Effector CD8-positive, alpha-beta T cell (primary cell): ENCODE measurements at places on chromosomes 1 and 21.

GRCh38 chr1:21651214-21652042, 17.7 kb downstream of the RAP1GAP start:
- peak; percentile 18 for DNase-seq

DNA sequence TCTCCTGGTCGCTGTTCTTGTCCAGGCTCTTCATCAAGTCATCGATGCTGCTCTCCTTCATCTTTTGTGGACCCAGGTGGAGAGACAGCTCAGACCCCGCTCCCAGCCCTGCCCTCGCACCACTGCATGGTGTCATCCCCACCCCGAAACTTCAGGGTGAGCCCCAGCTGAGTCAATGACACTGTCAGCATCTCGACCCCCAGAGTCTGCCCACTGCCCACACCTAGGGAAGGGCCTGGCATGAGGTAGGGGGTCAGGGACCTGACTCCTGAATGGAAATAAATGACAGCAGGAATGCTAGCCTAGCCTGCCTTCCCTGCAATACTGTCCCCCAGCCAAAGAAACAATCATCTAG, 1.6 kb upstream of the S100A6 start:
- no peak for DNase-seq

- no peak for DNase-seq
Observed at GRCh38 chr1:200550367-200550766, 70.2 kb downstream of the KIF14 start.

DNA sequence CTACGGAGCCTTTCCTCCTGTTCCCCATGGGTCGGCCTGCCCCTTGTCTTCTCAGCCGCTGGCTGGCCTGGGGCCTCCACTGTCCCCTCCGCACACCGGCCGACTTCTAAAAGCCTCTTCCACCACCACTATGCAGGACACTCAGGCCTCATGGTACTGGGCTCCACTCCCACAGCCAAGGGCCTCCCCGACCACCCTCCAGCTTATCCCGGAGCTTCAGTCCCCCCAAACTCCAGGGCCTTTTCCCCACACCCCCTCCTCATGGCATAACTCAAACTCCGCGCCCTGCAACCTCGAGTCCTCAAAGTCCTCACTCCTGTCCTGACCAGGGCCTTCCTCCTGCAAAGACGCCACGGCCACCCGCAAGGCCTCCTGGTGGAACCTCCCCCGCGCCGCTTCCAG, 2.0 kb downstream of the LRRC41 start:
- DNase-seq = no peak

DNA sequence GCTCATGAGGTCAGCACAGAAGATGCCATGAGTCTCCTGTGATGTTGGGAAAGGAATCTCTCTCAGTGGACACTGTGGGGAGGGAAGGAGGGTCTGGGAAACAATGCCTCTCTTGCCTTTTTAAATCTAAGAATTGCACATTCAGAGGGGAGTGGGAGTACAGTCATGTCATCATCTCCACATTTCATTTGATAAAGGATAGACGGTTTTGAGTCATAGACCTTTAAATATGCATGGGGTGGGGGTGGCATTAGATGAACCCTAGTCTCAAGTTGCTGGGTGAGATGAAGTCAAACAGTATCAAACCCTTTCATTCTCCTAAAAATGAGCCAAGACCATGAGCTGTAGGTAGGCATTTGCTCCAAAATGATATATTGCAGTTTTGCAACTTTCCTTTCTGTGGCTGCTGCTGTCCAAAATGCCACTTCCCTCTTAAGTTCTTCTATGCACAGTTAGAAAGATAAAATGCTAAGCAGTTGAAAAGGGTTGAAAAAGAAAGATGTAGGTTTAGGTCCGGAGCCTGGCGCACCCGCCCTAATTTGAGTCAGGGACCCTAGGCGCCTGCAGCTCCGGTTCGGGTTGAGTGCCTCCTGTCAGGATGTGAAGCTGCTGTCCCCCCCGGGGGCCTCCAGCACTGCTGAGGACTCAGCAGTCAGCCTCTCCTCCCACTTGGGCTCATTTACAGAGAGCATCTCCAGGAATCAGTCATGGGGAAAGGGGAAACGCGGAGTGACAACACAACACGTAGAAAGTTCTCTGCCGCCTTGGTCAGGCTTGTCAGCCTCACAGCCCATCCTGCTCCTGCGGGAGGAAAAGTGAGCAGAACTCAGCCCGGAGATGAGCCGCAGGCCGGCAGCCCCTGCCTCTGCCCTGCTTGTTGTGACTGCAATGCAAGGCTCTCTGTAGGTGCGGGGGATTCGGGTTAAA, 479.3 kb upstream of the RUNX1 start:
- DNase-seq = peak; percentile 4

DNA sequence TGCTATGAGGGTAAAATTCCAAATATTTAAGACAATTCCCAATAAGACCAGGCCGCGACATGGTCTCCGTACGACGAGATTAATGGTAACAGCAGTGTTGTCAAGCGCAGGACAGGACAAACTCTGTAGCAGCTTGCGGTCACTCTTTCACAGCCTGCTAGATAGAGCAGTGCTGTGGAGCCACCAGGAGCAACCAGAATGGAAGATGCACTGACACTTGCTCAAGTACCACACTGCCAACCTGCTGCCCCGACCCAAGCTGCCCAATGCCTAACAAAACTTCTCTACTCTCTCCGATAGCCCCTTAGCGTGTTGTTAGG, 636 bp downstream of the WARS2 start:
- no peak for DNase-seq

DNA sequence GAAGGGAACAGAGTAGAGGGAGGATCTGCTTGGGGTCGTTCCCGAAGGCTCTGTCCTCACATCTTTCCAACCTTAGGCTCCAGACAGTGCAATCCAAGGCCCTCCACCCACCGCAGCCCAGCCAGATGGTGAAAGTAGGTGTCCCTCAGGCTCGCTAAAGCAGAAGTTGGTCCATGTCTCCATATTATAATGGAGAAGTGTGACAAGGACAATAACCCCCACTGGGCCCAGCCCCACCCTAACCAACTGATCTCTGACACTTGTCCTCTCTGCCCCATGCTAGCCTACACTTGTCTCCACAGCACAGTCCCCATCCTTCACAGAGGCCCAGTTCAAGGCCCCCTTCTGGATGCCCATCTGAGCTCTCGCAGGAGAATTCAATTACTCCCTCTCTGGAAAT, 48.7 kb downstream of the DMAP1 start:
- no peak for DNase-seq

- DNase-seq = no peak
Observed at GRCh38 chr1:7352364-7352763, 418.7 kb upstream of the VAMP3 start.

- no peak for DNase-seq
Observed at GRCh38 chr1:25478633-25479032, 47.9 kb downstream of the MACO1 start.

- DNase-seq = no peak
Observed at GRCh38 chr1:67676946-67677345, 8.1 kb upstream of the GADD45A start.

- DNase-seq = no peak
Observed at GRCh38 chr1:51287966-51288365, 42.4 kb downstream of the TTC39A start.
